ENCODE measurements at places on chromosomes 16 and 17.

- DNase-seq: no peak
These were observed 42.8 kb downstream of the USP22 start for GRCh38 chr17:20999841-21000532.

DNA sequence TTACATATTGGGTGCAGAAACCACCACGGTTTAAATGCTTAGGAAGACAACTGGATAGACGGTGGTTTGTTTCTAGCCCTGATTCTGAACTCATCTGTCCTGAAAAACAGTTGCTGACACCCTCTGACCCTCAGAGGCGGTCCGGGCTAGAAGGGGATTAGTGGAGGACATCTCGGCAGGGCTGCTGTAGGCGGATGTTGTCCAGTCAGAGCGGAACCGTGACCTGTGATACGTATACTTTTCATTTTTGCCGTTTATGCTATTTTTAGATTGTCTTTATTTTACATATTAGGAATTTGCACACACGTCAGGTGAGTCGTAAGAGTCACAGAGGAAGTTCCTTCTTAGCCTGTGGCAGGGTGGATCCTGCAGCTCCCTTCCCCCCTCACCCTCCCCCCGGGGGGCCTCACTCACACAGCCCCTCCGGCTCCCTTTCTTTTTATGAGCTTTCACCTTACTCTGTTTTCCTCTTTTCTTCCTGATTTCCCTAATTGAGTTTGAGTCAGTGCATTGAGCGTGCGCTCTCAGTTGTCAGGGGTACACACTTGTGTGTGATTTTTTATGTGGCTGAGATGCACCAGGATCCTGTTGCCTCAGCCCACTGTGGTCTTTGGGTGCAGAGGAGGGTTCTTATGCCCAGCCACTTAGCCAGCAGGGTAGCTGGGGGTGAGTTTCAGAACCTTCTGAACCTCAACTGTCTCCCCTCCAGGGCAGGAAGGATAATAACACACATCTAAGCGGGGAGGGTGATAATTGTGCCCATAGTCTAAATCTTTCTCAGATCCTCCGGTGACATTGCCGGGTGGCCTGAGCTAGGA, 211.1 kb upstream of the CHMP6 start:
- no peak for DNase-seq

GRCh38 chr17:28763804-28764266, 20.0 kb downstream of the TRAF4 start:
- DNase-seq: peak; percentile 47

DNA sequence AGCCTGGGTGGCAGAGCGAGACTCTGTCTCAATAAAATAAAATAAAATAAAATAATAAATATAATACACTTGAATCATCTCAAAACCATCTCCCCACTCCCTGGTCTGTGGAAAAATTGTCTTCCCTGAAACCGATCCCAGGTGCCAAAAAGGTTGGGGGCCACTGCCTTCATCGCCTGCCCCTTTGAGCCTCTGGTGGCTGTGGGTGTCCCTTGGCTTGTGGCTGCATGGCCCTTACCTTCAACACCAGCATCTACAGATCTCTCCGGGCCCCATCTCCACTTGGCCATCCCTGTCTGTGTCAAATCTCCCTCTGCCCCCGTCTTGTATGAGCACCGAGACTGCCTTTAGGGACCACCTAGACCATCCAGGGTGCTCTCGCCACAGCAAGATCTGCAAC, 177.3 kb downstream of the SEC14L1 start:
- no peak for DNase-seq

GRCh38 chr17:81903896-81904599, 2.0 kb downstream of the NPB start:
- no peak for DNase-seq

DNA sequence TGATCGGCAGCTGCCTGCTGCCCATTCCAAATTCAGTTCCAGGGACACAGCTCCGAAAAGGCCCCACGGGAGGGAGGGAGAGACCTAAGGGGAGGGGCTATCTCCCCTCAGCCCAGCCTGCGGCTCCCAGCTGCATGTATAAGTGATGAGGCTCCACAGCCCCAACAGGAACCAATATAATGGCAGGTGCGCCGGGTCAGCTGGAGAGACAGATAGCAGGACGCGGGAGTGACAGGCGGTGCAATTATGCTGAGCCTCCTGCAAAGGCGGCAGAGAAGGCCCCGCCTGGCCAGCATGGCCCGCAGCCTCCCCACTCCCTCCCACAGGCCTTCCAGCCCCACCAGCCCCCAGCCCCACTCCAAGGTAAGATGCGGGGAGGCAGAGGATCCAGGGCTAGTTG, 8.1 kb upstream of the C1QL1 start:
- DNase-seq: no peak

DNA sequence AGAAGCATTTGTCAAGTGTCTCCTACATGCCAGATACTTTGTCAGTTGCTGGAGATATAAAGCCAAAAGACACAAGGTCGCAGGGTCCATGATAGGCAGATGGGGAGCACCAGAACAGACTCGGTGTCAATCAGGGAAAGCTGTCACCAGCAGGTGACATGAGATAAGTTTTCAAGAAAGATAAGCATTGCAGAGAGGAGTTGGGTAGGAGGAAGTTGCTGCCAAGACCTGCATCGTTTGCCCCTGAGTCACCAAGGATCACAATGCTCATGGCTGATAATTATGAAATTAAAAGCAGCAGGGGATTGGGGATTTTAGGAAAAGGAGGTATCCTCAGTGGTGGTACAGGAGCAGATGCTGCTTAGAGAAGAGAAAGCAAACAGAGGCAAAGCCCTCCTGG, 551.1 kb upstream of the CDH11 start:
- no peak for DNase-seq

GRCh38 chr16:6081320-6081976, 983.9 kb upstream of the EEF2KMT start:
- DNase-seq: no peak

GRCh38 chr16:84754956-84755672, 55.3 kb downstream of the USP10 start:
- DNase-seq: no peak

GRCh38 chr17:3754458-3755334, 31.0 kb downstream of the HASPIN start:
- peak; percentile 41 for DNase-seq

GRCh38 chr16:26195225-26195624, 503.5 kb downstream of the HS3ST4 start:
- DNase-seq: no peak

GRCh38 chr16:47081115-47081514, 62.6 kb downstream of the NETO2 start:
- DNase-seq: no peak

- no peak for DNase-seq
These were observed 1.7 kb downstream of the SMIM5 start for GRCh38 chr17:75634754-75635609.

DNA sequence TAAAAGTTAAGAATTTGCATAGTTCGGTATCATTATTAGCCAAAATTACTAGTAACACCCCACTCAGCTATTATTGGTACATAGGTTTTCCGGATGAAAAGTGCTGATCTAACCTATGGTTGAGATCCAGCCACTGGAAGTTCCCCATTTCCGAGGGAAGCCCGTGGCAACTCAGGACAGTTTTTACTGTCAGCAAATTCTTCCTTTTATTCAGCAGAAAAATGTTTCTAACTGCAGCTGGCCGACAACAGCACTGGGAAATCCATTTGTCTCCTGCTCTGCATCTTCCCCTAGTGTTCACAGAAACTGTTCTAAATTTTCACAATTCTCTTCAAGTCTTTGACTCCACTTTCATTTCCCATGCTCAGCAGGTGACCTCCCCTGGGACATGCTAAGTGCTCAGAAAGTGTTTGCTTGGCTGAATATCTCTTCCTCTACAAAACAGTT, 15.5 kb upstream of the MMD start:
- DNase-seq: no peak

DNA sequence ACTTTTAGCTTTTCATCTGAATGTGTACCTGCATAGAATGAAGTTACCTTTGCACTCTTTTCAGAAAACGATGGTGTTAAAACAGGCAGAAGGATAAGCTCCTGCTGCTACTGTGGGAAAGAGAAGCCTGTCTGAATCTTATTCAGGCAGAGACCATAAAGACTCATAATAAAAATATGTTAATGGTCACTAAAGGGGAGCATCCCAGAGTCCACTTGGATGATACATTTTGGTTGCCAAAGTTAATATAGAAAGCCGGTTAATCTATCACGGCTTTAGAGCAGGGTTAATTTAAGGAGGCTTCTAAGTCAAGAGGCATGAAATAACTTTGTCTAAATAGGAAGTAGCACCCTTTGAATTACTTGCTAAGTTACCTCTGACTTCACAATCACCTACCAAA, 2.9 kb downstream of the MARCHF10 start:
- DNase-seq: no peak

DNA sequence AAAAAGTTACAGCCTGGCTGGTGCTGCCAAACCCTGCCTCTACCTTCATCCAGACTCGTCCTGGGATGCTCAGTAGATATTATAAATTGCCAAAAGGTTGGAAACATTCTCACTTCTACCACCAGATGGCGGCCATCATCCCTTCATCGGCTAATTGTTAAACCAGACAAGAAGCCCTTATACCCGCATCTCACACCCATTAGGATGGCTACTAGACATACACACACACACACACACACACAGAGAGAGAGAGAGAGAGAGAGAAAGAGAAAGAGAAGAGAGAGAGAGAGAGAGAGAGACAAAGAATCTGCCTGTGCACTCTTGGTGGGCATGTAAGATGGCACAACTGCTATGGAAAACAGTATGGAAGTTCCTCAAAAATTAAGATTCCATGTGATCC, 15.0 kb upstream of the SCIMP start:
- DNase-seq: peak; percentile 22

DNA sequence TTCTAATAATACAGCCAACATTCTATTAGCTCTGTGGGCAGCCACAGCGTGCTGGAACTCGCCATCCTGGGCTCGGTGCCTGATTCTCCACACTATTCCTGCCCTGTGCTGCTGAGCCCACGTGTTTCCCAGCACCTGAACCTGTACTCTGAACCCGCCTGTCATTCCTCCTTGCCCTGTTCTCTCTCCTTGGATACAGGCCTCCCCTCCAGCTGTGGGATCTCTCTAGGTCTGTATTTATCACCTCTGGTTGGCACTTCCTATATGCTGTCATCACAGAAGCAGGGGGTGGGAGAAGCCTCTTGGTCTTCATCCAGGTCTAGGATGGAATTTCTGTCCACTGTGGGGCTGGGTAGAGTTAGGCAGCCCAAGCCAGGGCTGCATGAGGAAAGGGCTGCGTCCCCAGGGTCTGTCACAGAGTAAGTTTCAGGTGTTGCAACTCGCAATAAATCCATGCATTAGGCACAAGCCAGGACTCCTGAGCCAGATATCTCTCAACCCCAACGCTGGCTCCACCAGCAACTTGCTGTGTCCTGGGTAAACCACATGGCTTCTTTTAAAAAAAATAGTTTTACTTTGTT, 56.0 kb downstream of the ABAT start:
- DNase-seq: no peak

DNA sequence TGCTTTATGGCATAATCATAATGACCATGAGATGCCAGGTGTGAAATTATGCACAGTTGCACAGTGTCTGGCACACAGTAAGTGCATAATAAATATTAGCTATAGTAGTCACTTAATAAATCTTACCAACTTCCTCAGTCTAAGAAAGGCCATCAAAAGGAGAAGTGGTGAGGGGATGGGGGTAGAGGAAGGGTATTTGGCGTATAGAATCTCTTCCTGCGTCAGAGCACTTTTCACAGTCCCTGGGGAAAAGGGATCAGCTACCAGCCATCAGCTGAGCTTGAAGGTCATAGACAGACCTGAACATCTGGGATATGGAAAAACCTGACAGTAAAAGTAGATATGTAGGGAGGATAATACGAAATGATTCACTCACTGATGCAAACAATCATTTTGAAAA, 5.8 kb downstream of the CRHR1 start:
- DNase-seq: no peak

DNA sequence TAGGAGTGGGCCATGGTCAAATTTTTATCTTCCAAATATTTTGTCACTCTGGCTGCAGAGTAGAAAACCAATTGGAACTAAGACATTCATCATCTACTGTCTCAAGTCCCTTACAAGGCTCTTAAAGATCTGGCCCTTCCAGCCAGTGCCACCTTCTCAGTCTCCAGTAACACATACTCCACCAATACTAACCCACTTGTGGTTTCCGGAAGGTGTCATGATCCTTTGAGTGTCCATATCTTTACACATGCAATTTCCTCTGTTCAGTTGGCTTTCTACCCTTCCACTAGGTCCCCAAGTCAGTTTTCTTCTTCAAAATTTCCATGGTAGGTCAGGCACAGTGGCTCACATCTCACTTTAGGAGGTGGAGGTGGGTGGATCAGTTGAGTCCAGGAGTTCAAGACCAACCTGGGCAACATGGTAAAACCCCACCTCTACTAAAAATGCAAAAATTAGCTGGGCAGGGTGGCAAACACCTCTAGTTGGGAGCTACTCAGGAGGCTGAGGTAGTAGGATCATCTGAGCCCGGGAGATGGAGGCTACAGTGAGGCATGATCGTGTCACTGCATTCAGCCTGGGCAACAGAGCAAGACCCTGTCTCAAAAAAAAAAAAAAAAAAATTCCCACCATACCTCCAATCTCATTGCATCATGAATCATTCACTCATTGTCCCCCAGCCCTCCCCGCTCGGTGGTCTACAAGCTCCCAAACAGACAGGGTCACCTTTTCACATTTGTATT, 6.0 kb upstream of the GRB2 start:
- DNase-seq: no peak

DNA sequence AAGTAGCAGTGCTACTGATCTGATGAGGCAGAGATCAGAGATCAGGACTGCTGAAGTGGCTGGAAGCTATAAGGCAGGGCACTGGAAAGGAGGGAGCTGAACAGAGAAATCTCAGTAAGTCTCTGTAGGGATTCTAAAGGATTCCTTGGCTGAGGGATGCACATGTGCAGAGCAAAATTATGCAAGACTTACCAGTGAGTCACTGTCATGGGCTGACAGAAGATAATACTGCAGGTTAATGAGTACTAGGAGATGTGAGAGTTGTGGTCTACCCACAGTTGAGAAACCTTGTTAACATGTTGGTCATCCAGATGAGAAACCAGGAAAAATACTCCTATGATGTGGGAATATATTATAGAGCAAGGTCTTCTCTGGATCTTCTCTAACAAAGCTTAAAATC, 378.1 kb downstream of the HAPSTR1 start:
- no peak for DNase-seq

DNA sequence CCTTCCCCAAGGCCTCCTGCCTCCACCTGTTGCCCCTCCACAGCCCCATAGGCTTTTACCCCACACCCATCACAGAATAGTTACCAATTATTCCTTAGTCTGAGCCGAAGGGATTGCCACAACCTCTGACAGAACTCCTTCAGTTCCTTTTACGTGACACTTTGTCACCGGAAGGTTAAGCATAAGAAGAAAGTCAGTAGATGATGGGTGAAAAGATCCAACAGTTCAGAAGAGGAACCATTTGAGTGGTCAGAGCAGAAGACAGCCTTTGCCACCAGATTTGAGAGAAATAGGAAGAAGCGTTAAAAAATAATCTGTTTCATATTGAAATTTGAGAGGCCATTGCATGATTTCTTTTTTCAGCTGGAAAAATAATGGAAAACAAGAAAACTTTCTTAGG, 1.2 kb downstream of the SRR start:
- no peak for DNase-seq

DNA sequence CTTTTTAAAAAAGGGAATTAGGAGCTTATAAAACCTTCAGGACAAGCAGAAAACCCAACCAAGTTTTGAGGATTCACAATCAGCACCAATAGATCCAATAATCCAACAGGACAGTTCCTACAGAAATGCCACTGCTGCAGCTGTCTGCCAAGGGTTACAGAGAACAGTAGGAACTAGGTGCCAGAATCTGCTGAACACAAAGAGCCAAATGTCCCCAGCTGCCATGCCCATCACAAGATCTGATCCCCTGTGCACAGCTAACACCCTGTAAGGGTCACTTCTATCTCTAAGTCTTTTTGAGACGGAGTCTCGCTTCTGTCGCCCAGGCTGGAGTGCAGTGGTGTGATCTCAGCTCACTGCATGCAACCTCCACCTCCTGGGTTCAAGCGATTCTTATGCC, 262.3 kb downstream of the STX8 start:
- no peak for DNase-seq
